ENCODE measurements at places on chromosomes 16 and 17.

DNA sequence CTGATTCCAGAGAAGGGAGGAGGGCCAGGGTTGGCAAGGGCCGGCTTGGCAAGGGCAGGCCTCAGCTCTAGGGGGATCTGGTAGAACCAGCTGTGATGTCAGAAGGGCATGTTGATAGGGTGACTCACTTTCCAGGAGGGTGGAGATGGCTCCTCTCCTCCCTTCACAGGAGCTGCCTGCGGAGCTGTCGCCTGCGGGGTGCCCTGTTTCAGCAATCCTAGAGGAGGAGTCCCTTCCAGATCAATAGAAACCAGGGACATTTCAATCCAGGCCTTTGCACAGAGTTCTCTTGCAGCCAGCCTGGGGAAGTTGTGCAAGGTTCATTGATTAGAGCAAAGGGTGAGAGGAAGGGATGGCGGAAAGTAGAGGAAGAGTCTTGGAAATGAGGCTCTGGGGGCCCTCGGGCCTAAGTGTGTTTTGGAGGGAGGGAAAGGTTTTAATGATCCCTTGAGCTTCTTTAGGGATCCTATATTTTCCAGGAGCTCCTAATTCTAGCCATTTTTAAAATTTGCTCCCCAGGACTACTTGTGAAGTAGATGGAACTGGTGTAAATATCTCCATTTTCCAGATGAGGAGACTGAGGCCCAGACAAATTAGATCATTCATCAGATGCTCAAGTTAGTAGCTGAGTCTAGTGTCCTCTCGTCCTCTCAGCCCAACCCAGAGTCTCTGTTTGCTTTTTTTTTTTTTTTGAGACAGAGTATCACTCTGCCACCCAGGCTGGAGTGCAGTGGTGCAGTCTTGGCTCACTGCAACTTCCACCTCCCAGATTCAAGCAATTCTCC, 24.8 kb upstream of the CSNK2A2 start:
- no peak for DNase-seq

GRCh38 chr16:82368041-82368440, 198.0 kb upstream of the MPHOSPH6 start:
- no peak for DNase-seq

- DNase-seq = no peak
Measured at GRCh38 chr16:77435272-77435820, 512 bp upstream of the ADAMTS18 start.

DNA sequence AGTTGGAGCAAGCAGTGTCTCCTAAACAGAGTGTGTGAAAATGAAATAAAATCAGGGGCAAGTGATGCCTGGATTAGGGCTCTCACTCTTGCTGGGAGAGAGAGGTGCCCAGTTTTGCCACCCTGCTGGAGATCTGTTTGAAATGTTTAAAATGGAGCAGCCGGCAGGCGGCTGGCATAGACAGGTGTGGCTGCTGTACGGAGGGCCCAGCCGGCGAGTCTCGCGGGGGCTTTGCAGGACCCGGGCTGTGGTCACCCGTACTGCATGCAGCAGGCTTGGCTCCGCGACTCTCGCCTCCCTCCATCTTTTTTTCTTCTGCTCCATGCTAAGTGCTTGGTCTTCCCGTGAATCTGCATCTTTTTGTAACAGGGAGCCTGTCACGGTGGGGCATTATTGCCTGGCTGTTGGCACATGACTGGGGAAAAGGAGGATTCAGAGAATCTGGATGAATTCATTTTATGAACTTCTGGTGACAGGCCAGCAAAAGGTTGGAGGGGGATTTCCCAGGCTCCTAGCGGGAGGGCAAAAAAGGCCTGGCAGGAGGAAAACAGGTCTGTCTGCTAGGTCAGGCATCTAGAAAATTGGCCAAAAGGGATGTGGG, 1.8 kb downstream of the ZNRF1 start:
- no peak for DNase-seq

GRCh38 chr17:77526728-77527350, 386.1 kb downstream of the SEC14L1 start:
- DNase-seq = peak; percentile 50

GRCh38 chr17:31467502-31468256, 76.2 kb downstream of the RAB11FIP4 start:
- no peak for DNase-seq

GRCh38 chr17:38395090-38395489, 33.2 kb upstream of the ARHGAP23 start:
- DNase-seq = no peak

GRCh38 chr16:77437859-77438258, 3.0 kb upstream of the ADAMTS18 start:
- DNase-seq = no peak

DNA sequence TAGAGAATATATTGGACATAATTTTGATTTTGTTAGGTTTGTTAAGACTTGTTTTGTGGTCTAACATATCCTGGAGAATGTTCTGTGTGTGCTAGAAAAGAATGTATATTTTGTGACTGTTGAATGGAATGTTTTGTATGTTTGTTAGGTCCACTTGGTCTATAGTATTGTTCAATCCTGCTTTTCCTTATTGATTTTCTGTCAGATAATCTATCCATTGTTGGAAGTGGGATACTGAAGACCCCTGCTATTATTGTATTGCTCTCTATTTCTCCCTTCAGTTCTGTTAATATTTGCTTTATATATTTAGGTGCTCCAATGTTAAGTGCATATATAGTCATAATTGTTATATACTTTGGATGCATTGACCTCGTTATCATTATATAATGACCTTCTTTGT, 33.0 kb upstream of the NKD1 start:
- no peak for DNase-seq

DNA sequence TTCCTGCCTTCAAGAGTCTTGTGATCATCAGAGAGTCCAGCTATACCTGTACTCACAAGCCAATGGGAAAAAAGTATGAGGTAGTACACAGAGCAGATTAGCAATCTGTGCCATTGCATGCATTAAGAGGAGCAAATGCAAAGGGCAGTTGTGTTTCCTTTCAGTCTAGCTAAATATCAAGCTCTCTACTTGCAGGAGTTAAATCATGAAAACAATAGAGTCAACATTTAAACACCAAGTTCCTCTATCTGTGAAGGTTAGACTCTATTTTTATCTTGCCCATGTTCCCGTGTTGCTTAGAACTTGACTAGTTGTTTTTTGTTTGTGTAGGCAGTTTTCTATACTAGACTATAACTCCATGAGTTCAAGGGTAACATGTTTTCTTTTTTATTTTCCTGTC, 4.7 kb upstream of the FAM20A start:
- DNase-seq = no peak

DNA sequence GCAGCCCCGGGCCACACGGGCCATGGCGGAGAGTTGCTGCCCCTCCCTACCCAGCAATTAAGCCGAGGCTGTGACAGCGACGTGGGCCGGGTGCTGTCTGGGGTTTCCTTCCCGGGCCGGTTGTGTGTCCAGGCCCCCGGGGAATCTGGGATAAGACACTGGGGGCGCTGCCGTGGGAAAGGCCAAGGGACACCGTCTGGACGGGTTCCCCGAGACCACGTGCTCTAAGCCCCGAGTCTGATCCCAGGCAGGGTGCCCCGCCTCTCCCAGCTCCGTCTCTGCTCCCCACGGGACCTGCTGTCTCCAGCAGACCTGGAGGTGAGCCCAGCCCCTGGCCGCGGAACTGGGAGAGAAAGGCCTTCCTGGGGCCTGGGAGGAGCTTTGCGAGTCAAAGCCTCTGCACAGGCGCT, 92.2 kb downstream of the IRX3 start:
- DNase-seq = peak; percentile 82

DNA sequence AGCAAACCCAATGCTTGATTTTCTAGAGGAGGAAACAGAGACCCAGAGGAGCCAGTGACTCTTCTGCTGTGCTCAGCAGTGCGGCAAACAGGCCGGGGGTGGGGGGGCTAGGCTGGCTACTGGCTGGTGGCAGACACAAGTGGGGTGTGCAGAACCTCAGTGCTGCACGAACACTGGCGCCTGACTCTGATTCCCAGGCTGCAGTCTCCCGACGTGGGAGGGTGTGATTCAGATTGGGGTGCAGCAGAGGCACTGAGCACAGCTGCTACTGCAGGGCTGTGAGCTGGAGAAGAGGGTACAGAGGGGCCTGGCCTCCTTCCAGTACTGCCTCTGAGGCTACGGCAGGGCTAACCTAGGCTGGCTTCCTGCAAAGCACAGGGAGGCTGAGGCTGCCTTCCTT, 8.1 kb downstream of the RPL19 start:
- DNase-seq = no peak

DNA sequence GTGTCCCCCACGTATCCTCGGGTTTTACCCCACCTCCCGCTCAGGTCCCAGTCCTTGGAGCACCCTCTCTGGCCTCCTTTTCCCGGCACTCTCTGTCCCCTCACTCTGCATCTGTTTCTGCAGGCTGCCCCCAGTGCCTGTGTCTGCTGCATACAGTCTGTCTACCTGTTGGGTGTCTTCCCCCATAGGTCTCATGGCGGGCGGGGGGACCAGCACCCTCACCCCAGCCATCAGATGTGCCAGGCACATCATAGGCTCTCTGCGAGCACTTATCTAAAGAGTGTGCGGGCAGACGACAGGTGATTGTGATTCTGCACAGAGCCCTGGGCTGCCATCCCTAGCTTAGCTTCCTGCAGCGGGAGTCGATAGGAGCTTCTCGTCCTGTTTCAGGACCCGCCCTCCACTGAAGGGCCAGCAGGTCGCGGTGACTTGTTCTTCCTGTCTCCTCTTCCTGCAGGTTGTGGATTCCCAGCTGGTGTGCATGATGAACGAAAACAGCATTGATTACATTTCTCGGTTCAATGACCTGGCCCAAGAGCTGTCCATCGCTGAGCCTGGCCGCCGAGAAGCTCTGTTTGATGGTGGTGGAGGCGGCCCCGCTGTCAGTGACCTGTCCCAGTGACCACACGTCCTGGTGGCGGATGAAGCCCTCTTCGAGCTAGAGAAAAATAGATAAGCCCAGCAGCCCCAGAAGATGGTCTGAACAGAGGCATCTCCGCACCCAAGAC, 4.5 kb upstream of the JPT2 start:
- no peak for DNase-seq

DNA sequence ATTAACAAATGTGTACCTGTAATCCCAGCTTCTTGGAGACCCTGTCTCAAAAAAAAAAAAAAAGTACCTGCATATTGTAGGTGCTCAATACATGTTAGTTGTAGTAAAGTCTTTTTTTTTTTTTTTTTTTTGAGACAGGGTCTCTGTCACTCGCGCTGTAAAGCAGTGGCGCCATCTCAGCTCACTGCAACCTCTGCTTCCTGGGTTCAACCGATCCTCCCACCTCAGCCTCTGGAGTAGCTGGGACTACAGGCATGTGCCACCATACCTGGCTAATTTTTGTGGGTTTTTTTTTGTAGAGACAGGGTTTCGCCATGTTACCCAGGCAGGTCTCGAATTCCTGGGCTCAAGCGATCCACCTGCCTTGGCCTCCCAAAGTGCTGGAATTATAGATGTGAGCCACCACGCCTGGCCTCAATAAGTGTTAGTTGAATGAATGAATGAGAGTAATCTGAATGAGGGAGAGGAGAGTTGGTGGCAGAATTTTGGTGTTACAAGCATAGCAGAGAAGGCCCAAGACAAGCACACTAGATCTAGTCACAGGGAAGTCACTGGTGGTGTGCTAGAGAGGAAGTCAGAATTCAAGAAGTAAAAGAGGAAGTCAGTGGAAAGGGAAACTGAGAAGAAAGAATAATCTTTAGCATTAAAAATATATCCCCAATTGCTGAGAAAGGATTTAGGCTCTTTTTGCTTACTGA, 9.4 kb upstream of the MYL4 start:
- DNase-seq = no peak

DNA sequence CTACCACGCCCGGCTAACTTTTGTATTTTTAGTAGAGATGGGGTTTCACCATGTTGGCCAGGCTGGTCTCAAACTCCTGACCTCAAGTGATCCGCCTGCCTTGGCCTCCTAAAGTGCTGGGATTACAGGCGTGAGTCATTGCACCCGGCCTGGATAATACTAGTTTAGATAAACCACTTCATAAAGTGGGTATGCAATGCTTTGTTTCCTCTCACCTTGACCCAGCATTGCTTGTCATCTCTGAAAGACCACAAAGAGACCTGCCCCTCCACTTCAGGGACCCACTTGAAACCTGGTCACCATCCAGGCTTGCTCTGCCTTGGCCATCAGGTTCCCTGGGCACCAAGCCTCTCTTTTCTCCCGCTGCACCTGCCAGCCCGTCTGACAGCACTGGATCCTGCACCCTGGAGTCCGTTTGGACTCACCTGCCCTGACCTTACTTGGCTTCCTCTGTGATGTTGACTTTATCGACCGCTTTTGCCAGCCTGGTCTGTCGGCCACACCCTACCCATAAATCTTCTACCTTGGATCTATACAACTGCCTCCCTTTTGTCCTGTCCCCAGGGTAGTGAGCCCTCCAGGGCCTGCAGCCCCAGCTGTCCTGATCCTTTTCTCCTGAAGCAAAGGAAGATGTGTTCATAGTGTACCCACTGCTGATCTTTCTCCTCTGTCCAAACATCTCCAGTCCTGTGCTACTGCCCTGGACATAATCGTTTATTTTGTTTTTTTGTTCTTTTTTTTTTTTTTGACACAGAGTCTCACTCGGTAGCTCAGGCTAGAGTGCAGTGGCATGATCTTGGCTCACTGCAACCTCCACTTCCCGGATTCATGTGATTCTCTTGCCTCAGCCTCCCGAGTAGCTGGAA, 12.7 kb upstream of the ZG16 start:
- no peak for DNase-seq

Data from coronary artery (tissue), 2 donors.